Stimulated activated CD4-positive, alpha-beta T cell treated with anti-CD3 and anti-CD28 coated beads, Interleukin-1b, Interleukin-23, amount 100 ng/mL, for 1 hour (primary cell): ENCODE measurements at places on chromosomes 7 and 10.
A peak's percentile ranks its signal among the peaks of the same experiment; 100 is the strongest.

- DNase-seq, result no peak
Observed at GRCh38 chr10:24440817-24441797, 232.2 kb downstream of the KIAA1217 start.

GRCh38 chr10:125631806-125632205 lies 51.2 kb downstream of the TEX36 start:
- DNase-seq, result no peak

GRCh38 chr7:87047-87446 lies 105.3 kb upstream of the FAM20C start:
- no peak for DNase-seq

- DNase-seq, result no peak
Observed at GRCh38 chr10:89771684-89772083, 70.3 kb downstream of the KIF20B start.

- DNase-seq, result no peak
Observed at GRCh38 chr7:142422621-142423020, 164.8 kb upstream of the PRSS58 start.

DNA sequence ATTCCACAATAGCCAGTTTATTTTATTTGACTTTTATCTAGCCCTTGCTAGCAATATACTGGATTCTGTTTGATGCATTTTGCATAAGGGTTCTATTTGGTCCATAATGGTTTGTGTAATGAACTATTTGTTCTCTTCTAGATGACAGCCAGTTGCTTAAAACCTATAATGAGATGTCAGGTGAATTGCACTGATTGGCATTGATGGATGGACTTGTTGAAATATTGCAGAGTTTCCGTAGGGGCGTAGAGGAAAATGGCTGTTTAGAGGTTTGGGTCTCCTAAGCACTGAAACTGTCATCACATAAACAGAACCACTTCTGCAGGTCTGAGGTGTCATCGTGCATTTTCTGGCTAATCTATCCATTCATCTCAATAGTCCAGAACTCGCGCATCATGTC lies 124.9 kb upstream of the HDAC9 start:
- no peak for DNase-seq

DNA sequence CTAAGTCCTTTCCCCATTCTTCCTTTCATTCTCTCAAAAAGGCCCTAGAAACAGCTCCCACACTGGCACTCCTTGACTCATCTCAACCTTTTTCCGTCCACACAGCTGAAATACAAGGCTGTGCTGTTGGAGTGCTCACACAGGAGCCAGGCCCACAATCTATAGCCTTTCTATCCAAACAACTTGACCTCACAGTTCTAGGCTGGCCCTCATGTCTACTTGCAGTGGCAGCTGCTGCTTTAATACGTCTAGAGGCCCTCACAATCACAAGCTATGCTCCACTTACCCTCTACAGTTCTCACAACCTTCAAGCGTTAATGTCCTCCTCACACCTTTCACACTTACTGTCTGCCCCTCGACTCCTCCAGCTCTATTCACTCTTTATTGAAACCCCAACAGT lies 12.0 kb upstream of the LRRC61 start:
- no peak for DNase-seq

- no peak for DNase-seq
Observed at GRCh38 chr10:121002586-121003205, 151.5 kb downstream of the WDR11 start.

- DNase-seq, result no peak
Observed at GRCh38 chr10:2881720-2882620, 185.4 kb upstream of the PFKP start.

DNA sequence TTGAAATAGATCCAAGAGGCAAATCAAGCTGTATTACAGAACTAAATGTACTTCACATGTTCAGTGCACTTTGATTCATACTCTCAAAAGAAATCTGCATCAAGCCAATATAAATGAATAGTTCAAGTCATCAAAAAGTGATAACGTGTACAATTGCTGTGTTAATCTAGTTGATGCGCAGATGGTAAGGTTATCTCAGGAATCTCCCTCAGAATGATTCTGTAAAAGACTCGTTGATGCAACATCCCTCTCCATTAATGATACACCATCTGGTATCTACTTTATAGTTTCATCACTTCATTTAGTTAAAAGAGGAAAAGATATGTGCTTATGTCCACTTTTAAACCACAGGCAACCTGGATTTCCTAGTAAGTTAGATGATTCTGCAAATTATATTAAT lies 200.6 kb downstream of the CHCHD3 start:
- no peak for DNase-seq

DNA sequence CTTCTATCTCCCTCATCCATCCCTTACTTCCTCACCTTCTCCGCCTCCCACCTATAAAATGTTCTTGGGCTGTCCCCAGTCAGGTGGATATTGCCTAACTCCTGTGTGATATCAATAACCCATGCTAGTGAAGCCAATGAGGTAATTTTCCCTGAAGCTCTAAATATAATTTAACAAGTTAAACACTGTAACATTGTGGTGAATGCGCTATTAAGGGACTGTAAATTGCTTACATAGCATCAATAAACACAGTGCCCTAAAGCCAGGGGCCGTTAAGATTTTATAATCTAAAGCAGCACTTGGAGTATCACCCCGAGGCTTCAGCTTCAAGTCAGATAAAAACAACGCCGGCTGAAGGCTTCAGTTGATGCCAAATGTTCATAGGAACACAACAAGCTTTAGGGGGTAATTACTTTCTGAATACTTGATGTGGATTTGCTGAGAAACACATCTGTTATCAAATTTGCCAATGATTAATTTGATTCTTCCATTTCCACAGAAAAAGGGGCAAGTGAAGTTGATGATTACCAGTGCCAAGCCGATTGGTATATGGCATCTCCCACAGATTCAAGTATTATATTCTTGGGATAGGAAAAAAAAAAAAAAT lies 138.4 kb downstream of the CREB5 start:
- no peak for DNase-seq

- no peak for DNase-seq
Observed at GRCh38 chr7:116951366-116952292, 1.7 kb upstream of the ST7 start.

GRCh38 chr10:103747193-103747865 lies 108.0 kb downstream of the SH3PXD2A start:
- no peak for DNase-seq

- no peak for DNase-seq
Observed at GRCh38 chr10:34739915-34740314, 75.2 kb downstream of the PARD3 start.

DNA sequence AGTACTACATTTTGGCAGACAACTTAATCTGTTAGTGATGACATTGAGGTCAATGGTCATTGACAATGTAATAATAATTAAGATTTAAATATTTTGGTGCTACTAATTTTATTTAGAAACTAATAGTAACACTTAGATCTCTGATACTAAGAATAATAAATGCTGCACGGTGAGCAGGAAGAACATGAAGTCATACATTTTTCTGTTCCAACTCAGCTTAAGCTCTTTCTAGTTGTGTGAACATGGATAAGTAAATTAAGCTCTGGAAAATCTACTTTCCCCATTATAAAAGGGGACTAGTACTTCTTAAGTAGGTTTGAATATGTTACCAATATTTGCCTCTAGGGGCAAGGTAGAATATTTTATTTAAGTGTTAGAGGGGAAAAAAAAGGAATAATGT lies 65.9 kb upstream of the MEOX2 start:
- no peak for DNase-seq

- DNase-seq, result no peak
Observed at GRCh38 chr10:13665516-13666262, 78.9 kb downstream of the PRPF18 start.

DNA sequence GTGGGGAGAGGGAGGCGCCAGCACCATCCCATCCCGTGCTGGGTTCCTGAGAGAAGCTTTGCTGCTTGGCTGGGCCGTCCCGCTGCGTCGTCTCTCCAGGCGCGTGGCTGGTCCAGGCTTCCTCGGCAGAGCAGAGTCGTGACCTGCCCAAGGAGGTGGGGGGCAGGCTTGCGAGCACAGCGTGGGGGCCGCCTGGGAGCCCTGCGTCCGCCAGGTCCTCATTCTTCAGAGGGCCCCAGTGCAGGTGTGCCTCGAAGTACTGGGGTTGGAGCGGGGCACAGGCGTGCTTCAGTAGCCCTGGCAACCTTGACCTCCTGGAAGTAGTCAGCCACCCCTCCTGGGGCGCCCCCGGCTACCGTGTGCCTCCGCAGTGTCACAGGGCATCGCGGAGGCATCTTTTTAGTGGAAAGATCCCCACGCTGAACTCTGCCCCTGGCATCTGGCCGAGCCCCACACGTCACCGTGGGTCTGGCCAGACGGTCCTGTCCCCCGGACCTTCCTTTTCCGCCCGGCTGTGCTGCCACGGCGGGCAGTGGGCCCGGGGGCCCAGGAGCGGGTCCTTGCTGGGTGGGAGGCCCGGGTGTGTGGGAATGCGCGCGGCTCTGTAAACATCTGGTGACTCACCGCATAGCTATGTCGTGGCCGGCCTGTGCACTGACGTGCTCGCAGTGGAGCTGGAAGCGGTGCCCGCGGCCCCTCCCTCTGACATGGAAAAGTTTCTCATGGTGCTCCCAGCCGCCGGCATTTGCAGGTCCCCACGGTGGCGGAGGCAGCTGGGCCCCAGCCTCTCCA lies 6.4 kb downstream of the MAFK start:
- no peak for DNase-seq

GRCh38 chr10:30059209-30060107 lies at the start of gene JCAD:
Gene JCAD, minus strand, starts transcription at chr10:30059586. Its CDS starts 11,774 bp downstream, at chr10:30047812.
- peak; percentile 40 for DNase-seq

GRCh38 chr10:31677195-31678138 lies 251.2 kb downstream of the ARHGAP12 start:
- no peak for DNase-seq

DNA sequence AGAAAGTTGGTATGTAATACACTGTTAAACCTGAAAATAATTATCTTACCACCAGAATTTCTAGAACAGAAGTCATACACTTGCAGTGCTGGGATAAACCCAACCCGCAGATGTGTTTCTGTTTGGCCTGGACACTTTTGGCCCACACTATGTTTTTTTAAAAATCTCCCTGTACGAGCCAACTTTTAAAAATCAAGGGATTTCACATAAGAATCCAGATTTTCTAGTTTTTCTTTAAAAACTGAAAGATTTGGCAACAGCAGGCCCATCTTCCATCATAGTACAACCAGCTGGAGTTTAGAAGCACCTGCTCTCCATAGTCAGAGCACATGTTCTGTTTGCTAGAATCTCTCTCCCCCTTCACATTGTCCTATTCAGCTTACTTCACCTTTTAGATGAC lies 74.0 kb downstream of the TLL2 start:
- DNase-seq, result no peak

DNA sequence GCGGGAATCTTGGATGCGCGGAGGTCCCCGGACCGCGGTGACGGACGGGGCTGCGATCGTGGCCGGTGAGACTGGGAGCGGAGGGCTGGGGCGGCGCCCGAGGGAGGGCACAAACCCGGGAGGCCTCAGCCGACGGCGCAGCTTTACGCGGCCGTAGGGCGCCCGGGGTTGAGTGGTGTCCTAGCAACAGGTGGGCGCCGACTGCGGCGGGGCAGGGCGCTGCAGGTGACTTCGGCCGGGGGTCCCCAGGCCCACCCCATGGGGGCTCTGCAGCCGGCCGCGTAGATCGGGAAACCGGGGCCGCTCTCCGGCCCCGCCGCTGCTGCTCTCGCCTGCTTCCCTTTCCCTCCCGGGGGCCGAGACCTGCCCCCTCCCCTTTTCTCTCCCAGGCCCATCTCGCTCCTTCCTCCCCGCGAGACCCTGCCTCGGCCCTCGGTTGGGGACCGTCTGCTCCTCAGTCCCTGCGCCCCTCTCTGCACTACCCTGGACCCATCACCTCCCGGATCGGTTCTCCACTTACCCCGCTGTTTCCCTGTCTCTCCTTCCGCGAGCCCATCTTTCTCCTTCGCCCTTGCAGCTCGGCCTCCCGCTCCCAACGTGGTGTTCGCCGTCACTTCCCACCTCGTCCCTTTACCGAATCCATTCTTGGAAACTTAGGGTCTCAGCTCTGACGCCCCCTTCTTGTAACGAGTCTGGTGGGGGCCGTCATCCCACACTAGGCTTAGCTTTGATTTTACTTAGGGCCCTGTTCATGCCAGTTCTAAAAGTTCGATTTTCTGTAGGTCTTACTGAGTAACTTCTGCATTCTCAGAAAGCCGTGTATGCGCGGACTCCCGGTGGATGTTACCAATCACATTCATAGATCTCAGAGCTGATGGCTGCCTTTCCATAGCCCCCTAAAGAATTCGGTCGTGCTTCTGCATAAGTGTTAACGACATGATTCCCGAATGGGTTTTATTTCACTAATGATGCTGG lies 18.5 kb upstream of the ACBD5 start:
- no peak for DNase-seq

- DNase-seq, result peak; percentile 9
Observed at GRCh38 chr10:91796331-91797047, 1.7 kb upstream of the TNKS2 start.

DNA sequence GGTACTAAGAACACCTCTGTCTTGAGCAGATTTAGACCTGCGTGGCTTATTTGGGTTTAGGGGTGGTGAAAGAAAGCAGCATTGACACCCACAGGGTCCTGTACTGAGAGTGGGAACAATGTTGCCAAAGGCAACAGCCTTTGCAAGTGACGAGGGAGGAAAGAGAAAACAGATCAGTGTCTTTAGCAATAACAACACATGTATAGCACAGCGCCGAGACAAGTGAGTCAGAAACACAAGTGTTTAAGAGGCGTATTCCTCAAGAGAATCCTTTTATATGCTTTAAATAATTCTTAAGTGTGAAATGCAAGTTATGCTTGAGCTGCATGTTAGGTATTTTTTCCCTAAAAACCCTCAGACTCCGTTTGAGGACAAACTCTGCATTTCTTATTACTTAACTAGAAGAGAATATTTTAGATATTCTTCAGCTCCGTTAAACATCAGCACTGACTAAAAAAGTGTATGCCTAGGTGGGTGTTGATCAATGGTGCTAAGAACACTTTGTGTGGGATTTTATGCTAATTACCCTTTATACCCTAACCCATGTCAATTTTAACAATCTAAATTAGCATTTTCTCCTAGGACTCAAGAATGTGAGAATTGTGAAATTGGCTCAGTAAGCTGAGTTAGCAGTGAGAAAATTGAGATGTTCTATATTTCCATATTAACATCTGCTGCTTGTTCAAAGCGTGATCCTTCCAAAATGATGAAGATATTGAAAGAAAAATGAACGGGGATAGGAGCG lies 1095.4 kb upstream of the CELF2 start:
- no peak for DNase-seq

DNA sequence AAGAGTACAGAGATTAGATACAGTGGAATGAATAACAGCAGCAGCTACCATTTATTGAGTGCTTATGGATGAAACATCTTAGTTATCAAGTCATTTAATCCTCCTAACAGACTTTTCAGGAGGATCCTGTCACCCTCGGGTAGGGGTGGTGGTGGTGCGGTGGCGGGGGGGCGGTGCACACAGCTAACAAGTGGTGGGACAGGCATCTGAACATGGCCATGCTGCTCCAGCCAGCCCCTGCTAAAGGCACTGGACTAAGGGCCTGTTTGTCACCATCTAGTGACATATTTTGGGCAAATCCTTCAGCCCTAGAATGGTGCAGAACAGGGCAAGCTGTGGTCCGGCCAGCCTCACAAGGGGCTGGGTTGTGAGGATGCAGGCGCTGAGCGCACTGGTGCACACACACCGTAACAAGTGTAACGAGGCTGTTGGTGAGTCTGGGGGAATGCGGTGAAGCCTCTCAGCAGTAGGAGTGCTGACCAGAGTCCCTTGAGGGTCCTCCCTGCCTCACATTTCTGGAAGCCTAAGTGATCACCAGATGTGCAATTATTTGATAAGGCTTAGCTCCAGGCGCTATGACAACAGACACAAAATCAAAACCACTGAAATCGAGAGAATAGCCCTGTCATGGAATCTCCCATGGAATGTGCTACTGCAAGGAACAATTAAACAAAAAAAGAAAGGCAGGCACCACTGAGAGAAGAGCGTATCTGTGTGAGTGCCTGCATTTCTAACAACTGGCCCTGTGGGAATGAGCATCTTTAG lies 102.2 kb downstream of the RNF216 start:
- no peak for DNase-seq

- DNase-seq, result no peak
Observed at GRCh38 chr10:98307916-98308541, 40.0 kb upstream of the LOXL4 start.
